NCI-H460 (cell line): ENCODE measurements at places on chromosomes 7 and 10.
A peak's percentile ranks its signal among the peaks of the same experiment; 100 is the strongest.

DNA sequence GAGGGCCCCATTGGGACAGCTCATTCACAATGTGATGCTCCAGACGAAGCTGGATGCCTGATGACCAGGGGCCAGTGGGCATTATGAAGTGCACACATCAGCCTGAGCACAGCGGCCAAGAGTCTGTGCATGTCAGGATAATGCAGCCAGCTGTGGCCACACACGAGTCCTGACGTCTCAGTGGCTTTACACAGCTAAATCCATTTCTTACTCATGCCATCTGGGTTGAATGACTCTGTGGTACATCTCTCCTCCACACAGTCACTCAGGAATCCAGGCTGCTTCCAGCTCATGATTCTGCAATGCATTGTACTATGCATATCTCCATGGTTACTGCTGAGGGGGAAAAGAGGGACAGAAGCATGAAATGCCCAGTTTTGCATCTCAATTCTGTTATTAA, 123.6 kb downstream of the PRLHR start:
- DNase-seq = no peak

GRCh38 chr10:129207297-129207696, 259.7 kb upstream of the MGMT start:
- no peak for DNase-seq

GRCh38 chr7:151460474-151460855, 20.5 kb upstream of the CRYGN start:
- no peak for DNase-seq

- no peak for DNase-seq
Observed at GRCh38 chr7:77619314-77619713, 76.9 kb upstream of the RSBN1L start.

- DNase-seq = no peak
Observed at GRCh38 chr7:27173956-27174873, at the start of gene HOXA10. Gene HOXA10 (minus strand): TSS chr7:27174320. CDS start chr7:27174306, 14 bp downstream.

DNA sequence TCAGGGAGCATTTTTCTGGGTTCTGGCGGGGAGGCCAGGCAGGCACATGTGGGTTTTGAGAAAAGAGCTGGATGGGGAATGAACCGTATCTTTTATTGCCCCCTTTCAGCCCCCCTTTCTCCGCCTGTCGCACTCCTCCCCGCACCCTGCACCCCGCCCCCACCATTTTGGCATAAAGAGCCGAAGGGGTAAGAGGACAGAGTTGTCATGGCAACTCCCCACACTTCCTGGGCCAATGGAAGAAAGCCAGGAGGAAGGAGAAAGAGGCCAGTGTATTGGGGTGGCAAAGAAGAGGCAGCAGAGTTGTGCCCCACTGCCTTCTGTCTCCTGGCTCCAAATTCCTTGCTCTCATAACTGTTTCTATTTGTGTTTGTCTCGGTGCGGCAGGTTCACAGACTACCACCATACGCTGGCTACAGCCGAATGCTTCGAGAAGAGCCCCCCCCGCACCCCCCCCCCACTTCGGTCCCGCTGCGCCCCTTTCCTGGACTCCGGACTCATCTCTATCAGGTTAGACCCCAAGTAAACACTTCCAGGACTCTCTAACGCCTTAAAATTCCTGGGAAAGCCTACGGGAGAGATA, 3.4 kb downstream of the KCNIP2 start:
- no peak for DNase-seq

- peak; percentile 45 for DNase-seq
Observed at GRCh38 chr10:98589007-98589406, 142.3 kb upstream of the HPS1 start.

- DNase-seq = peak; percentile 52
Observed at GRCh38 chr10:92760609-92761008, 70.9 kb downstream of the HHEX start.
